ENCODE measurements at places on chromosomes 5 and 9.

DNA sequence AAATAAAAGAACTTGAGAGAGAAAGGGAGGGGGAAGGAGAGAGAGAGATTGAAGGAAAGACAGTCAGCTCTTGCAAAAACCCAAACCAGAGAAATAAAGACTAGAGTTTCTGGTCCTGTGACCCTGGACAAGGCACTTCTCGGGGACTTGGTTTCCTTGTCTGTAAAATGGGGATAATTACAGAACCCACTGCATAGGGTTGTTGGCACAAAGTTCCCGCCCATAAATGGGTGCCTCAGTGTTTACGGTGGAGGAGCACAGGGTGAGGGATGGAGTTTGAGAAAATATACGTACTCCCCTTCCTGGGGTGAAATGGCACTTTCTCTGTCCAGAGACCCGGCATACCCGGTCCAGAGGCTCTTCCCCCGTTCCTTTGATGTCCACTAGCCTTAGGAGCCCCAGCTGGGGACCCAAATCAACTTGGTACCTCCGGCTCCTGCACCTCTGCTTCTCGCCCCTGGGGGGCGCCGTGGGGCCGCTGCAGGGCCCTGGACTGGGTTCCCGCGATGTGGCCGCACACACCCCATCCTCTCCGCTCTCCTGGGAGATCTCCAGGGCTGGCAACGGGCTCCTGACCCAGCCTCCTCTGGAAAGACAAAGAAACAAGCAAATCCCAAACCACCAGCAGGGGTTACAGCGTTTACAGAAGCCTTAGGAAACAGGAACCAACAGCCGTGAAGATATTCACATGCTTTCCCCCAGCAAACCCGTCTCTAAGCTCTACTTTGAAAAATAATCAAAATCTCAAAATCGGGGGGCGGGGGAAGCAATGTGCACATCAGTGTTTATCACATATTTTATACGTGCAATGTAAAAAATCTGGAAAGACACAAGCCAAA, 26.3 kb downstream of the PTGES start:
- DNase-seq, result peak; percentile 83

DNA sequence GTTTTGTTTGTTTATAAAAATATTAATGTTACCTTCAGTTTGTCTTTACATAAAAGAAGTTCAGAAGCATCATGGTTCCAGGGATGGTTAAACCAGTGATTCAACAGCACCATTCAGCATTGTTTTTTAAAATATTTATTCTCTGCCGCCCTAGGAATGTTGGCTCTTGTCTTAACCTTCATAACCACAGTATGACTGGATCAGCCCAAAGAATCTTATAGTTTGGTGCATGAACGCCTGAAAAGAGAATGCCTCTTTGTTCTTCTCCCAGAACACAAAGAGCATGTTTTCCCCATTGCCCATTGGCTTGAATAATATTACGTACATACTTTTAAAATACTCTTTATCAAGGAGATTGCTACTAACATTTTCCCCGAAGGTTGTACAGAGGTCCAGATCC, 413.4 kb downstream of the ANXA1 start:
- DNase-seq, result no peak

GRCh38 chr9:108634204-108634603, 221.6 kb downstream of the ACTL7B start:
- peak; percentile 66 for DNase-seq

GRCh38 chr5:143008809-143009521, 238.8 kb downstream of the ARHGAP26 start:
- DNase-seq, result peak; percentile 96

- DNase-seq, result no peak
These were observed 404.6 kb downstream of the DMRT2 start for GRCh38 chr9:1454616-1455347.

- DNase-seq, result no peak
These were observed 47.4 kb downstream of the MFAP3 start for GRCh38 chr5:154086146-154086545.

DNA sequence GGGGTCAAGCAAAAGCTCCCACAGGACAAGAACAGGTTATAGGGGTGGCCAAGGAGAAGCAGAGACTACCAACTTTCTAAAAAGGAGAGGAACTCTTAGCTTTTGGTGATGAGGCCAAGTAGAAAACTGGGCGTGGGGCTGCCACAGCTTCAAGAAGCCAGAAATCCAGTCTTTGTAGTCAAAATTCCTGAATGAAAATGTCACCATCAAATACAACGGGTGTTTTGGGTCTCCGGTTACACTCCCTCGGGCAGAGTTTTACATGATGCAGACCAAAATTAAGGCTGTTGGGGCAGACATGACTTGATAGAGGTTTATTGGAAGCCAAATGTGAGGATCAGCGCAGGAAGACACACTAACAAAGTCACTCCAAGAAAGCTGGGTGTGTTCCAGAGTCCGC, 29.4 kb upstream of the N4BP3 start:
- DNase-seq, result no peak

- DNase-seq, result no peak
These were observed 114.8 kb upstream of the FAM120A start for GRCh38 chr9:93336720-93337119.

GRCh38 chr9:76023715-76024195, 133.3 kb downstream of the PCSK5 start:
- DNase-seq, result no peak

- DNase-seq, result peak; percentile 25
These were observed 45.0 kb downstream of the PRR16 start for GRCh38 chr5:120509053-120509452.

- peak; percentile 26 for DNase-seq
These were observed 887 bp upstream of the MAP3K1 start for GRCh38 chr5:56814361-56814962.

DNA sequence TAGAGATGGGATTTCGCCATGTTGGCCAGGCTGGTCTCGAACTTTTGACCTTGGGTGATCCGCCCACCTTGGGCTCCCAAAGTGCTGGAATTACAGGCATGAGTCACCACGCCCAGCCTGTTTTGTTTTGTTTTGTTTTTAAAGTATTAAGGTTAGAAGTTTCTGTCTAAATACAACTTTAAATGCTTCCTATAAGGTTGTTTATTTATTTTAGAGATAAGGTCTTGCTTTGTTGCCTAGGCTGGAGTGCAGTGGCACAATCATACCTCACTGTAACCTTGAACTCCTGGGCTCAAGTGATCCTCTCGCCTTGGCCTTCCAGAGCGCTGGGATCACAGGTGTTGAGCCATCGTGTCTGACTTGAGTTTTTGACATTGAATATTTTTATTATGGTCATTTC, 11.4 kb downstream of the MRRF start:
- peak; percentile 15 for DNase-seq

DNA sequence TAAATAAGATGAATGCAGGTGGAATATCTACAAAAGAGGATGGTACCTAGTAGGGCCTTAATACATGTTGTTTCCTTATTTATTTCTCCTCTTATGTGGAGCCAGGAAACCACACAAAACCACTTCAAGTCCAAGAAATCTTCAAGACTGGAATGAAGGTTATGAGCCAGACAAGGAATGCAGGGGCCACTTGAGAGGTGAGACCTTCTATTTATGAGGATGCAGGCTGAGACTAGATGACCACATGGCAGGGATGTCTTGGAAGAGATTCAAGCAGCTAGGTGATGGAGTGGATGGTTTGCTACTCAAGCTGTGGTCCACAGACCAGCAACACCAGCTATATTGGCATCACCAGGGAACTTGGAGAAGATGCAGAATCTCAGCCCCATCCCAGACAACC, 92.2 kb downstream of the TNC start:
- DNase-seq, result peak; percentile 41

- peak; percentile 57 for DNase-seq
These were observed 49.7 kb upstream of the NKD2 start for GRCh38 chr5:958701-959571.

DNA sequence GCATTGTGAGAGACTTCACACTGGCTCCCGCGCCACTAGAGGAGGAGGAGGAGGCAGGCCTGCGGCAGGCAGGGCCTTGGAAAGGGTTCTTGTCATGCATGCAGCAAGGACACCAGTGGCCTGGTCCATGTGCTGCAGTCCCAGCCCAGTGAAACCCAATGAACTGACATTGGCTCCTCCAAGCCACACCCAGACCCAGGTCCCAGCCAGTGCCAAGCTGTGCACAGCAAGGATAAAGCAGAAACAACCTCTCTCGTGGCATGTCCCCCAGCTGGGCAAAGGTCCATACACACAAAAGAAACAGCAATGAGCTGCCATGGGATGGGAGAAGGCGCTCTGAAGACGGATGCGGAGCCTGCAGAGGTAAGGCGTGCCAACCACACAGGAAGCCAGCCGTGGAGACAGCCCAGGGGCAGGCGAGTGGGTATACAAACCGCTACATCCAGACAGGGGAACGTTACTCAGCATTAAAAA, 89.2 kb downstream of the SEMA4D start:
- no peak for DNase-seq

DNA sequence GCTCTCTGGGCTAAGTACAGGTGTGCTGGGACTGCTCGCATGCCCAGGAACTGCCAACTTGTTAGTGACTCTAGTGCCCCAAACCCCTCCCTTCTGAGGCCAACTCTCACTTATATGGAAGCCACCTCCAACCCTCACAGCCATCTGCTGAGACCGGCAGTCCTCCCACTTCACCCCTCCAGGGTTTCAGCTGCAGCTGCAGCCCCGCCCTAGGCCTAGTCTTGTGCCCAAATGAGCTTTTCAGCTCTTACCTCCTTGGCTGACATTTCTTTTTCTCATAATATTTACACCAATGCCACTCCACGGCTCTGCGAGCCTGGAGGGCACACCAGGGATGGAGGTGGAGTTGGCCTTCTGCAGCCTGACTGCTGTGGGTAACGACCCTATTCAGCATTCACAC, 166.6 kb downstream of the ROR2 start:
- DNase-seq, result no peak
